Activated naive CD4-positive, alpha-beta T cell treated with anti-CD3 and anti-CD28 coated beads for 36 hours (primary cell): ENCODE measurements at places on chromosomes 5 and 9. TPM values are rescaled to one million over a fixed set of nuclear protein-coding genes. Genes with fewer than 3 reads are reported as not detected.

SIT1 gene
- total RNA-seq = 45.4 TPM

- no peaks in the 10 kb centered on the region for H3K4me1 ChIP-seq
- H3K27ac ChIP-seq = no peak overlapping the region
- no peaks in the 10 kb centered on the region for H3K36me3 ChIP-seq
- peaks cover 4% of the 10 kb centered on the region for H3K27me3 ChIP-seq
Measured at GRCh38 chr5:143521846-143522400, 118.4 kb upstream of the NR3C1 start.

DNA sequence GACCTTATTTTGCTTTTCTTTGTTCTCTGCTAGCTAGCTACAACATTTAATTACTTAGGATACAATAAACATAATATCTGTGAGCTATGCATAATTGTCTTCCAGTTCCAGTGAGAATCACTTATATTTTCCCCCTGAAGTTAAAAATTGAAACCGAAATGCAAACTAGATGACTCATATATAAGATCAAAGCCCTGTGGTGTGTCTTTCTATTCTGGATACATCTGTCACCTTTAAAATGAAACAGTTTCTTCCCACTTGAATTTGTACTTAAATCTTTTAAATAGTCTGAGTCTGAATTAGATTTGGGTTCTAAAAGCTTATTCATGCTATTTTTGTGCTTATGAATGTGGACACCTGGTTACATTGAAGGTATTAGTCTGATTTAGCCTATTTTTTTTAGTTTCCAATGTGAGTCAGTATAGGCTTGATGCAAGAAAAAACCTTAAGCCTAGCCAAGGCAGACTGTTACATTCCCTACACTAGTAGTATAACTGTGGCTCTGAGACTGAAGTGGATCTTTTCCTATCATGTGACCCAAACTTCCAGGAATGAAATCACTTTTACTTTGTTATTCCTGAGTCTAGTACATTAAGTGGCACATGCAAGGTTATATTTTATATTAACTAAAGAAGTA is 703.5 kb upstream of the RGMB start:
- peaks cover 8% of the 10 kb centered on the region for H3K4me1 ChIP-seq
- peaks cover 6% of the 10 kb centered on the region for H3K27me3 ChIP-seq
- no peak for DNase-seq
- no peak overlapping the region for H3K27ac ChIP-seq
- H3K36me3 ChIP-seq = no peaks in the 10 kb centered on the region

GRCh38 chr5:12109075-12109688 is 204.9 kb upstream of the CTNND2 start:
- H3K4me3 ChIP-seq = no peak overlapping the region
- no peaks in the 10 kb centered on the region for H3K36me3 ChIP-seq
- no peak overlapping the region for H3K27ac ChIP-seq
- no peaks in the 10 kb centered on the region for H3K4me1 ChIP-seq
- H3K27me3 ChIP-seq = no peaks in the 10 kb centered on the region
- DNase-seq = no peak

TAS2R1 gene
- total RNA-seq = not detected

GRCh38 chr9:98330831-98331230 is 75.4 kb upstream of the TBC1D2 start:
- H3K4me1 ChIP-seq = no peaks in the 10 kb centered on the region
- H3K27me3 ChIP-seq = peaks cover 2% of the 10 kb centered on the region
- DNase-seq = no peak
- H3K36me3 ChIP-seq = no peaks in the 10 kb centered on the region

TAF11L7 gene
- not detected for total RNA-seq

DNA sequence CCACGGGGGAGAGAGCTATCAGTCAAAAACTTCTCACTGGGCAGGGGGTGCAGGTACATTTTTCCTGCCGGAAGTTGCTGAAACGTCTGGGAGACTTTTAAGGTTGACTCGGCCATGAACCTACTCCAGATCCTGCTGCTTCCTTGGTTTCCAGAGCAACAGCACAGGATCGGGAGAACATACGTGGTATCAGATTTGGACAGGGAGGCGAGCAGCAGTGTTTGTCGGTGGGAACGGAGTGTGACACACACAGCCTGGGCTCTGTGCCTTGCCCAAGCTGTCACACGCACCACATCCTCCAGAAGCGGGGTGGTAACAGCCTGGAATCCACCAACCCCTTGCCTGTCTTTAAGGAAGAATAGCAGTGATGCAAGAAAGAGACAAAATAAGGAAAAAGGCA is 276.5 kb downstream of the SLIT3 start:
- no peaks in the 10 kb centered on the region for H3K36me3 ChIP-seq
- DNase-seq = no peak
- peaks cover 8% of the 10 kb centered on the region for H3K27me3 ChIP-seq

GRCh38 chr9:89339807-89340206 is 21.5 kb downstream of the SECISBP2 start:
- peaks cover 62% of the 10 kb centered on the region for H3K36me3 ChIP-seq
- H3K27me3 ChIP-seq = no peaks in the 10 kb centered on the region
- peak overlapping the region; percentile 71 for H3K27ac ChIP-seq
- H3K4me1 ChIP-seq = peaks cover 48% of the 10 kb centered on the region
- no peak overlapping the region for H3K4me3 ChIP-seq

- H3K27me3 ChIP-seq = peaks cover 9% of the 10 kb centered on the region
- no peaks in the 10 kb centered on the region for H3K4me1 ChIP-seq
- DNase-seq = no peak
- no peaks in the 10 kb centered on the region for H3K36me3 ChIP-seq
- no peak overlapping the region for H3K4me3 ChIP-seq
Measured at GRCh38 chr5:35543408-35543807, 74.3 kb upstream of the SPEF2 start.

UNC13B gene
- total RNA-seq = 6.4 TPM

ZBTB34 gene
- total RNA-seq = 4.2 TPM

- H3K36me3 ChIP-seq = peaks cover 4% of the 10 kb centered on the region
- no peak for DNase-seq
- no peak overlapping the region for H3K27ac ChIP-seq
- H3K4me3 ChIP-seq = no peak overlapping the region
- peaks cover 4% of the 10 kb centered on the region for H3K4me1 ChIP-seq
Measured at GRCh38 chr5:76732405-76733048, 16.6 kb downstream of the F2R start.

GRCh38 chr9:36949466-36949865 is 84.6 kb downstream of the PAX5 start:
- no peak overlapping the region for H3K4me3 ChIP-seq
- no peak for DNase-seq
- H3K27ac ChIP-seq = no peak overlapping the region
- peaks cover 23% of the 10 kb centered on the region for H3K27me3 ChIP-seq
- H3K4me1 ChIP-seq = no peaks in the 10 kb centered on the region
- H3K36me3 ChIP-seq = no peaks in the 10 kb centered on the region

LCN1 gene
- 0.29 TPM for total RNA-seq

ADGRD2 gene
- not detected for total RNA-seq

ZNF300 gene
- total RNA-seq = 1.1 TPM

GRCh38 chr9:135906291-135907005 is 898 bp downstream of the CAMSAP1 start:
- peaks cover 45% of the 10 kb centered on the region for H3K36me3 ChIP-seq
- peak overlapping the region; percentile 80 for H3K4me3 ChIP-seq
- no peaks in the 10 kb centered on the region for H3K27me3 ChIP-seq
- DNase-seq = peak; percentile 52
- peaks cover 55% of the 10 kb centered on the region for H3K4me1 ChIP-seq

- no peaks in the 10 kb centered on the region for H3K36me3 ChIP-seq
- DNase-seq = no peak
- H3K27me3 ChIP-seq = no peaks in the 10 kb centered on the region
- peaks cover 9% of the 10 kb centered on the region for H3K4me1 ChIP-seq
- H3K4me3 ChIP-seq = no peak overlapping the region
Measured at GRCh38 chr5:151568036-151568435, 23.1 kb downstream of the FAT2 start.

DNA sequence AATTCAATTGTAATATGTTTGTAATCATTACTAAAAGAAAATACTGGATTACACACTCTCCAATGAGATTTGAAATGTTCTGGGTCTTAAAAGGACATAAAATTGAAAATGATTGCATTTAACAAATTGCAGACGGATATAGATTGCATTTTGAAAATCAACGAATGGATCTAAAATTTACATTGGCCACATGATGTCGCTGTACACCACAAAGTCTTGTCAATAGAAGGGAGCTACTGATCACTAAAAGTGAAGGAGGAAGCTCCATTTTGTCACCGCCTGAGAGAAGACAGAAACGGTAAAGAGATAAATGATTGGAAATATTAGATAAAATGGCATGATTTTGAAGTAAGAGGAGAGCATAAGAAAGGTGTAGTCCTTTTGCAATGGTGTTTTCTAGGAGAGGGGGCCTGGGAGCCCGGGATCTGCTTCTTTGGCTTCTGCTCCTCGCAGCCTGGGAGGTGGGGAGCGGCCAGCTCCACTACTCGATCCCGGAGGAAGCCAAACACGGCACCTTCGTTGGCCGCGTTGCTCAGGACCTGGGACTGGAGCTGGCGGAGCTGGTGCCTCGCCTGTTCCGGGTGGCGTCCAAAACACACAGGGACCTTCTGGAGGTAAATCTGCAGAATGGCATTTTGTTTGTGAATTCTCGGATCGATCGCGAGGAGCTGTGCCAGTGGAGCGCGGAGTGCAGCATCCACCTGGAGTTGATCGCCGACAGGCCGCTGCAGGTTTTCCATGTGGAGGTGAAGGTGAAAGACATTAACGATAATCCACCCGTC is at the start of gene PCDHA1:
PCDHA1 (plus strand) TSS at position 236 of the 782 bp plus-strand sequence.
- H3K4me3 ChIP-seq = no peak within 1 kb of the TSS
- no peaks in the 10 kb centered on the region for H3K4me1 ChIP-seq
- peaks cover 37% of the 10 kb centered on the region for H3K27me3 ChIP-seq
- H3K36me3 ChIP-seq = peaks cover 19% of the 10 kb centered on the region

- H3K4me3 ChIP-seq = no peak overlapping the region
- peaks cover 3% of the 10 kb centered on the region for H3K36me3 ChIP-seq
- H3K4me1 ChIP-seq = peaks cover 42% of the 10 kb centered on the region
- H3K27ac ChIP-seq = no peak overlapping the region
Measured at GRCh38 chr9:128011071-128011817, 30.5 kb upstream of the EEIG1 start.

DNA sequence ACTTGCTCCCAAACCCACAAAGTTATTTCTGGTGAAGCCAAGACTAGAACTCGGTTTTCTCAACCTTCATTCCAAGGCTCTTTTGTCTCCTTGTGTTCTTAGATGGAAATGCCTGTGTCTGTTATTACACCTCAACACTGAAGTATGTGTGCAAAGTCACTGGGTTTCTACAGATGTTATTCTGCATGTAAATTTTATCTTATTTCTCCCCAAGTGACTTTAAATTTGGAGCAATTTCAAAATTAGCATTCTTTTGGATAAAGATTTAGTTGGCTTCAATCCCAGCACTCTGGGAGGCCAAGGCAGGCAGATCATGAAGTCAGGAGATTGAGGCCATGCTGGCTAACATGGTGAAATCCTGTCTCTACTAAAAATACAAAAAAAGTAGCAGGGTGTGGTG is 104.4 kb upstream of the GNA14 start:
- H3K4me3 ChIP-seq = no peak overlapping the region
- H3K27ac ChIP-seq = no peak overlapping the region
- peaks cover 12% of the 10 kb centered on the region for H3K36me3 ChIP-seq

SCGB3A2 gene
- not detected for total RNA-seq

- peak; percentile 1 for DNase-seq
- no peak overlapping the region for H3K27ac ChIP-seq
- H3K4me3 ChIP-seq = no peak overlapping the region
- no peaks in the 10 kb centered on the region for H3K27me3 ChIP-seq
Measured at GRCh38 chr5:176889321-176890280, 9.5 kb downstream of the HK3 start.

- no peak for DNase-seq
- H3K27me3 ChIP-seq = no peaks in the 10 kb centered on the region
- H3K4me1 ChIP-seq = no peaks in the 10 kb centered on the region
Measured at GRCh38 chr5:41408676-41409443, 101.5 kb downstream of the PLCXD3 start.

SPINK7 gene
- not detected for total RNA-seq
